ENCODE measurements at places on chromosomes 2 and 18. TPM values are rescaled to one million over a fixed set of nuclear protein-coding genes. Genes with fewer than 3 reads are reported as not detected.

GRCh38 chr2:27175330-27175729 lies 26.5 kb downstream of the TCF23 start:
- DNase-seq, result no peak

- DNase-seq, result no peak
These were observed 295.7 kb downstream of the XIRP2 start for GRCh38 chr2:167183931-167184330.

DNA sequence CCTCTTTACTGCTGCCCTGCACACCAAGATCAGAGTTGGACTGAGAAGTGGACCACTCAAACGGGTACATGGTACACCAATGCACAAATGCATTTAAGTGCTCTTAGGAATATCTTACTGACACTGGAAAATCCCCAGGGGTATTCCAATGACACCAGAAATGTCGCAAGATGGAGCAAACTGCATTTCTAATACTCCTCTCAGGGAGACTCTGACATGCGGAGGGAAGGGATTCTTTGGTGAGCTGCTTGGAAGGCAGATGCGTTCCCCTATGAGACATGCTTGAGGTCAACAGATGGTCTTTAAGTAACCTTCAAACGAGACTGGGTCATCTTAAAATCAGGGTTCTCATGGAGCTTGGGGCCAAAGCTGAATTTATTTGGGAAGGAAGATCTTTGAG lies 521.8 kb upstream of the TCF4 start:
- no peak for DNase-seq

DNA sequence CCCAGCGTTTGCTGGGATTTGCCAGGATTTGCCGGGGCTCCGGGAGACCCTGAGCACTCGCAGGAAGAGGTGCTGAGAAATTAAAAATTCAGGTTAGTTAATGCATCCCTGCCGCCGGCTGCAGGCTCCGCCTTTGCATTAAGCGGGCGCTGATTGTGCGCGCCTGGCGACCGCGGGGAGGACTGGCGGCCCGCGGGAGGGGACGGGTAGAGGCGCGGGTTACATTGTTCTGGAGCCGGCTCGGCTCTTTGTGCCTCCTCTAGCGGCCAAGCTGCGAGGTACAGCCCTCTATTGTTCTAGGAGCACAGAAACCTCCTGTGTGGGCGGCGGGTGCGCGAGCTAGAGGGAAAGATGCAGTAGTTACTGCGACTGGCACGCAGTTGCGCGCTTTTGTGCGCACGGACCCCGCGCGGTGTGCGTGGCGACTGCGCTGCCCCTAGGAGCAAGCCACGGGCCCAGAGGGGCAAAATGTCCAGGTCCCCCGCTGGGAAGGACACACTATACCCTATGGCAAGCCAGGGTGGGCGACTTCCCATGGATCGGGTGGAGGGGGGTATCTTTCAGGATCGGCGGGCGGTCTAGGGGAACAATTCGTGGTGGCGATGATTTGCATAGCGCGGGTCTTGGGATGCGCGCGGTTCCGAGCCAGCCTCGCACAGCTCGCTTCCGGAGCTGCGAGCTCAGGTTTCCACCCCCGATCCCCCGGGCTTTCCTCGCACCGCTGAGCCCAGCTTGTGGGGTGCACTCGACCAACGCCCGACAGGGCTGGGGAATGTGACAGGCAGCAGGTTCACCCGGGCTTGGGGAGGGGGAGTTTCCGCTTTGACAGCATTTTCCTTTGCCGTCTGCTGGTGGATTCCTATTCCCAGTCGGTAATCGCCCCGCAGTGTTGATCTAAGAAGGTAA lies 2.8 kb downstream of the ONECUT2 start:
- DNase-seq, result peak; percentile 92

DNA sequence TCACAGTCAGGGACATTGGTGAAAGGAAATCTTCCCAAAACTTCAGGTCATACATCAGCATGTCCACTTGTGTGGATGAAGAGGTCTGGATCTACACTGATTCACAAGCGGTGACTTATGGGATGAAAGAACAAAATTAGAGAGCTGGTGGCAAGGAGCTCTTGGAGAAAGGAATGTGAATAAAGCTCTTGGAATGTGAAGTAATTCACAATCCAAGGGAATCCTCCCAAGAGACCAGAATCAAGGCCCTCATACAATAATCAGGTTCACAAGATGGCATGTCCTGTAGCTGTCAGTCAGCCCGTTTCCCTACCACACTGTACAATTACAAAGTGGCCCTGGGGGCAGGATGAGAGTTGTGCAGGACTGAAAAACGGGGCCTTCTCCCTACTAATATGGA lies 96.2 kb downstream of the MRPS9 start:
- DNase-seq, result no peak

DNA sequence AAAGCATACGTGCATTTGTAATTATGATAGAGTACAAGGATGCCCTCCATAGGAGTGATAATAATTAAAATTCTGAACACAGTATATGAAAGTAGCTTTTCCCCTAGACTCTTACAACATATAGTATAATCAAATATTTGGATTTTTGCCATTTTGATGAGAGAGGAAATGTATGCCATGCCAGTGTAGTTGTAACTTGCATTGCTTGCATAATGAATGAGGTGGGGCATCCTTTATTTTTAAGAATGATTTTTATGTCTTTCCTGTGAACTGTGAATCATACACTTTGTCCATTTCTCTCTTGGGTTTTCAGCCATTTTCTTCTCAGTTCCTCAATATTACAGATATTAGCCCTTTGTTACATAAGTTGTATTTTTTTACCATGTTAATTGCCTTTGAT lies 197.5 kb downstream of the SCG2 start:
- no peak for DNase-seq

GRCh38 chr2:234256516-234256915 lies 206.0 kb downstream of the SPP2 start:
- no peak for DNase-seq

GRCh38 chr2:232235716-232236115 lies 142.8 kb upstream of the ALPP start:
- no peak for DNase-seq

DNA sequence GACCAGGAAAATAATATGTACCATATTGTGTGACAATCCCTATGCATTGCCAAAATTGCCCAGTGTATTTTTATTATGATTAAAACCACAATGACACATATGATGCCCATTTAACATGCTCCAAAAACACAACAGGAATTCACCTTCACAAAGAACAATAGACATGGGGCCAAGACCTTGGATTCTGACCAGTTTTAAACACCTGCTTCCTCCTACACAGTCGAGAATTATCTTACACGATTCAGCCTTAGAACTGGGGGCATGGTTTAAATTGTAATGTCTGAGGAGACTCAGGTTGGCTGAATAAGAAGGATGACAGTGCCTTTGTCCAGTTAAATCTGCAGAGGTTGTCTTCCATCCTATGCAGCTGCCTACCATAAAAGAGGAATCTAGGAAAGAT lies 212.7 kb downstream of the PLCL1 start:
- DNase-seq, result no peak

DNA sequence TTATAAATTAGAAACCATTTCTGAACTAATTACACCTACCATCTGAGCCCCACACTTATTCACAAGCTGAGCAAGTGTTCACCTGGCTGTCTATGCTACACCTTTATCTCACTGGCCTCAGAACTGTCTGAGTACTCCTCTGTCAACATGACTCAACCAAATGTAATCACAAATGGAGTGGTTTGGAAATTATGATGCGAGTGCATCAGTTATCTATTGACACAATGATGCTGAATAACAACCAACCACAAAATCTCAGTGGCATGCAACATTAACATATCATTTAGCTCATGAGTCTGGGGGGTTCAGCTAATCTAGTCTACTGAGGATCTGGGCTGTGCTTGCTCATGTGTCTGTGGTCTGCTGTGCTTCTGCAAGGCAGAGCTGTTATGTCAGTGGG lies 184.2 kb upstream of the NXPH2 start:
- no peak for DNase-seq

DNA sequence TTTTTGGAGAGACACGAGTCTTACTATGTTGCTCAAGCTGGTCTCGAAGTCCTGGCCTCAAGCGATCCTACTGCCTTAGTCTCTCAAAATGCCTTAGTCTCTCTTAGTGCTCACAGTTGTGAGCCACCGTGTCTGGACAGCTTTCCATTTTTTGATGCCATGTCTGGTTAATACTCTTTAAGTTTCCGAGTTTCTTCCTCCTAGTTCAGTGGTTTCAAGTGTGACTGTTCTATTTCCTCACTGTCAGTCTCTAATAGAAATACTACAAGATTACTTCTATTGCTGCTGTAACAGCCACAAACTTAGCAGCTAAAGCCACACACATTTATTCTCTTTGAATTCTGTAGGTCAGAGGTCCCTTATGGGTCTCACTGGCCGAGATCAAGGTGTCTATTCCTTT lies 125.1 kb upstream of the MGAT5 start:
- no peak for DNase-seq

DNA sequence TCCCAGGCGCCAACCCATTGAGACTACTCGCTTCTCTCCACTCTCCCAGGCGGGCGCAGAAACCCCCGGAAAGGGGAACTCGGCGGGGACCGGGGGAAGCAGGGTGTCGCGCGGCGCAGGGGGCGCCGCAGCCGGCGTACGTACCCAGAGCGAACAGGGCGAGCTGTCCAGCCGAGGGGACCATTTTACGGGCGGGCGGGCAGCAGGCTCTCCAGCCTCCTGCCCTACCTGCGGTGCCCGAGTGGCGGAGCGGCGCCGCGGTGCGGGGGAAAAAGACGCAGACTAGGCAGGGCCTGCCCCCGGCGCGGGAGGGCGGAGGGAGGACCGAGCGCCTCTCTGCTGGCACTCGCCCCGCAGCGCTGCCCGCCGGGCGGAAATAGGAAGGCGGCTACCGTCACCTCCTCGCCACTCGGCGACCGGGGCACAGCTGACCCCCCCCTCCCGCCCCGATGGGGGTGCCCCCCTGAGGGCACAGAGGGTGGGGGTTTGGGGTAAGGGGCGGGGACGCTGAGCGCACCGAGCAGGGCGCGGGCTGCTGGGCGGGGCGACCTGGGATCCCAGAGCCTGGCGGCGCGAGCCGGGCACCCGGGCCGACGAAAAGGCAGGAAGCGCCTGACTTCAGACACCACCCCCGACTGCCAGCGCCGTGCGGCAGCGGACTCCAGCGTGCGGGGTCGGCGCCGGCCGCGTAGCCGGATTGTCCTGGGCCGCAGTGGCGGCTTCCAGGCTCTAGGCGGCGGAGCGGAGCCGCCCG lies at the start of gene TGFA:
TGFA (minus strand) TSS at position 243 of the 754 bp plus-strand sequence; CDS start at position 184, 59 bp downstream.
- DNase-seq, result peak; percentile 82

- DNase-seq, result no peak
These were observed 797.8 kb upstream of the GYPC start for GRCh38 chr2:125857971-125858794.

GRCh38 chr2:95300450-95300849 lies 3.3 kb downstream of the KCNIP3 start:
- no peak for DNase-seq

DNA sequence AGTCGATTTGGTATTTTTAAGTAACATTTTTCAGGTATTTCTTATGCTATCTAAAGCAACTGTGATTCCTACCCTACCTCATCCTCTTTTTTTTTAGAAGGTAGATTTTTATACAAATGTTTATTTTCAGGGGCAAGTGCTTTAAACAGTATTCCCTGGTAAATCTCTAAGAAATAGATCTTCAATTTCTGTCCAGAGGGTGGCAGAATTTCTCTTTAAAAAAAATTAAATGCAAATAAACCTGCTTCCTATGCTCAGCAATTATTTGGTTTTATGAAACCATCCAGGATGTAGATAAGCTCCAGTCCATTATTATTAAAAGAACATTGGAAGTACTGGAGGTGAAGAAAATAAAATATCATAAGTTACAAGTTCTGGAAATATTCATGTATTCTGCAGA lies 191.9 kb downstream of the MYO3B start:
- no peak for DNase-seq

DNA sequence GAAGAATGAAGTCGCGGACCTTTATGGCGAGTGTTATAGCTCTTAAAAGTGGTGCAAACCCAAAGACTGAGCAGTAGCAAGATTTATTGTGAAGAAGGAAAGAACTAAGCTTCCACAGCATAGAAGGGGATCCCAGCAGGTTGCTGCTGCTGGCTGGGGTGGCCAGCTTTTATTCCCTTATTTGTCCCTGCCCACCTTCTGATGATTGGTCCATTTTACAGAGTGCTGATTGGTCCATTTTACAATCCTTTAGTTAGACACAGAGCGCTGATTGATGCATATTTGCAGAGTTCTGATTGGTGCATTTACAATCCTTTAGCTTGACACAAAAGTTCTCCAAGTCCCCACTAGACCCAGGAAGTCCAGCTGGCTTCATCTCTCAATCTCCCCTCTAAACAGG lies 36.3 kb upstream of the EN1 start:
- DNase-seq, result no peak

GRCh38 chr2:186907897-186908296 lies 58.9 kb upstream of the ZSWIM2 start:
- no peak for DNase-seq

- DNase-seq, result no peak
These were observed at the start of gene LRRC30 for GRCh38 chr18:7230626-7231349. LRRC30 (plus strand) TSS chr18:7231089; CDS start chr18:7231139, 50 bp downstream.

DNA sequence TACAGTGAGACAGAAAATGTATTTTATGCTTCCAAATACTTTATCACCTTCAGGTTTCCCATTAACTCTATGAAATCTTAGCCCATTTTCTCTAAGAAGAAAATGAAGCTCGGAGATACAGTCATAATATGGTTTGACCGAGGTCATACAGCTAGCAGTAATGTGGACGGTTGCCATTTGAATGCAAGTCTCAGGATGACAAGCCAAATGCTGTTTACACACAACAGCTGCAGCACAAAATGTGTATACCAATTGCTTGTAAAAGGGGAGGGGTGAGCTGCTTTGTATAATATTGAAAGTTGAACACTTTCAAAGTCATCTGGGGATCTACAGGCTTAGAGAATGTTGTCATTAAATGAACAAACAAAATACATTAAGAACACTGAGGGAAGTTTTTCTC lies 93.8 kb upstream of the FSIP2 start:
- no peak for DNase-seq

DNA sequence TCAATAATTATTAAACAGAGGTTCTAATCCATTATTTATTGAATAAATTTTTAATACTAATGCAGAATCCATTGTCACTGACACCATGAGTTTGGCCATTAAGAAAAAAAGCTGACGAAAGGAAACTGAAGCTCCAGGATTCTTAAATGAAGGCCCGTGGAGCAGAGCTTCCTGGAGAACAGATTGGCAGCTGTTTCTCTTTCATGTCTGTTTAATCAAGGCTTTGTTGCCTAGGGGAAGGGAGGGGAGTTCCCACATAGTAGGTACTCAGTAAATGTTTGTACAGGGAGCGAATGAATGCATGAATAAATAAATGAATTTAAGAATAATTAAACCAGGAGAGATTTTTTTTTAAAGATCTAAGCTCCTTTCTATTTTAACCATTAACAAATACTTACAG lies 315.1 kb upstream of the KLHL29 start:
- DNase-seq, result no peak

GRCh38 chr2:79387431-79387830 lies 125.4 kb upstream of the CTNNA2 start:
- DNase-seq, result no peak

- DNase-seq, result no peak
These were observed 102.9 kb downstream of the ETAA1 start for GRCh38 chr2:67499989-67500388.

MC5R gene
- not detected for total RNA-seq

ZBTB7C gene
- total RNA-seq, result not detected

LHCGR gene
- not detected for total RNA-seq

PSMA8 gene
- 2.0 TPM for total RNA-seq

CYP1B1 gene
- total RNA-seq, result 6.3 TPM

RAPH1 gene
- total RNA-seq, result 8.5 TPM

ACVR1C gene
- total RNA-seq, result 1.7 TPM

IL36B gene
- not detected for total RNA-seq

OTOS gene
- total RNA-seq, result not detected

UCN gene
- total RNA-seq, result 1.5 TPM

SKOR2 gene
- 0.14 TPM for total RNA-seq

FNDC4 gene
- not detected for total RNA-seq

CAPN14 gene
- total RNA-seq, result 0.64 TPM

TMEFF2 gene
- total RNA-seq, result not detected

TRMT61B gene
- 22.0 TPM for total RNA-seq

CCDC102B gene
- total RNA-seq, result 2.3 TPM

All from activated CD4-positive, alpha-beta T cell treated with anti-CD3 and anti-CD28 coated beads for 36 hours (primary cell).